ENCODE measurements at places on chromosomes 12 and 14. TPM values are rescaled to one million over a fixed set of nuclear protein-coding genes. Genes with fewer than 3 reads are reported as not detected.

GRCh38 chr12:25377469-25378177 lies 126.9 kb upstream of the KRAS start:
- H3K4me3 ChIP-seq, result no peak overlapping the region
- no peaks in the 10 kb centered on the region for H3K27me3 ChIP-seq
- H3K4me1 ChIP-seq, result no peaks in the 10 kb centered on the region
- no peak for DNase-seq

DNA sequence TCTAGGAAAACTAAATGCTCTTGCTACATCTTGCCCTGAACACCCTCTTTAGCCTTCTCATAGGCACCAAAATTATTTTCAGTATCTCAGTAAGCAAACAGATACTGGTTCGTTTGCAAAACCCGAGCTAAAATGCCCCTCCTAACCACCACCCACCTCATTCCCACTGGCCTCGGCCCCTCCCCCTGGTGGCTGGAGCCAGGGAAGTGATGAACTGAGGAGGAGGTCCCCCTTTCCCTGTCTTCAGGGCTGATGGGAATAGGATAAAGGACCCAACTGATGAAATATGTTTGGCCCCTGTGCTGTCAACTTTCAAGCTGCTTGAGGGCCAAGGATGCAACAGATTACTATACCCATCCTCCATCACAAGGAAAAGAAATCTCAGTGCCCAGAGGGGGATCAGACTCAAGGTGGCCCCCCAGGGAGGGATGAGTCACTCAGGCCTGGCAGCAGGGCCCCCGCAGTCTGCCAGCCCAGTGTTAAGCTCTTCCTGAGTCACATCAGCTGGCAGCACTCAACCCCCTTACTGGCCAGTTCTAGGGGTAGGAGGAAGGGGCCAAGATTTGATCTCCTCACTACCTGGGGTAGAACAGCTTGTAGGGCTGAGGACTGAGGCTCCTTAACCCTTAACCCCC lies 1.7 kb downstream of the ANKRD52 start:
- peaks cover 4% of the 10 kb centered on the region for H3K4me1 ChIP-seq
- no peak overlapping the region for H3K4me3 ChIP-seq
- H3K36me3 ChIP-seq, result peaks cover 2% of the 10 kb centered on the region

- no peak overlapping the region for H3K27ac ChIP-seq
- H3K4me3 ChIP-seq, result no peak overlapping the region
- peaks cover 3% of the 10 kb centered on the region for H3K4me1 ChIP-seq
These were observed 5.3 kb upstream of the HECTD1 start for GRCh38 chr14:31212893-31213292.

DNA sequence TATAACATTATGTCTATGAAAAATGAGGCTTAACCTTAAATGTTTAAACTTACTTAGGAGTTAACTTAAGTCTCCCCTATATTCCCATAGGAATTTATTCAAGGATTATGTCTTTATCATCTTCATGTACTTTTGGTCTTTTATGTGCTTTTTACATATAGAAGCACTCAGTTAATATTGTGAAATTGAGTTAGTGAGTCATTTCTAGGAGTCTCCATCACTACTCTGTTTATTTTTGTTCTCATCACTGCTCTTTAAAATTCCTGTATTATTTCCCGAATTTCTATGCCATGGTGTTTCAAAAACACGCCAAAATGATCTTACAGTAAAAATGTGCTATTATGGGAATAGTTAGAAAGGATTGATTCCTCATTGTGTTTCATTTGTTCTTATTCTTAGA lies 31.6 kb downstream of the TBC1D15 start:
- no peaks in the 10 kb centered on the region for H3K36me3 ChIP-seq
- no peak overlapping the region for H3K27ac ChIP-seq
- DNase-seq, result no peak
- no peak overlapping the region for H3K4me3 ChIP-seq

DNA sequence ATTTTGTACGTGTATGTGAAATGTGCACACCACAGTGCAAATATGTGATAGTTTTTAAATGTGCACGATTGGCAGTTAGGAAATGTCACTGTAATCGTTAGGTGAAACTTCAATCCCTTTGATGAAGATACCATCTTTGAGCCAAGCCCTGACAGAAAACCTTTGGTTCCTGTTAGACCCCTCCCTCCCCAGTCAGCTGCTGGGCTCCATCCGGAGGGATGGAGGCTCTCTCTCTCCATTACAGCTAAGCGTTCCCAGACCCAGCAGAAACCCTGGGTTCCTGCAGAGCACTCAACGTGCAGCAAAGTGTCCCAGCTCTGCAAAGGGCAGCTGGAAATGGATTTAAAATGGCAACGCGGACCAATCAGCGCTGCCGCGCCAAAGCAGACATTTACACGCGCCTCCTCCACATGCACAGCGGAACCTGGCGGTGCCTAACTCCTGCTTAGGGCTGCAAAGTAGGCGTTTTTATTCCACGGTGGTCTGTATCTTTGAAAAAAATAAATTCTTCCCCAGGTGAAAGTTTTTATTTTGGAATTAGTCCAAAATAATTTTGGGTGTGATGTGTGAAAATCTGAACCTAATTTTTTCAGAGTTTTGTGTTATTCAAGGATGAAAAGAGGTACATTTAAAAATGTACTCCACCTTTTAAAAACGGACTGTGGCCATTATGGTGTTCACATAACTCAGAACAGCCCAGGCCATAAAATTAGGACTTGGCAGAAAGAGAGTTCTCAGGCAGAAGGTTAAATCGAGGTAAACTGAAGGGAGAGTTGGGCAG lies 1.4 kb upstream of the HMGA2 start:
- H3K27me3 ChIP-seq, result no peaks in the 10 kb centered on the region
- peaks cover 3% of the 10 kb centered on the region for H3K4me1 ChIP-seq
- no peaks in the 10 kb centered on the region for H3K36me3 ChIP-seq
- no peak overlapping the region for H3K4me3 ChIP-seq
- no peak overlapping the region for H3K27ac ChIP-seq

GRCh38 chr12:64383675-64384074 lies 6.9 kb downstream of the C12orf56 start:
- H3K36me3 ChIP-seq, result no peaks in the 10 kb centered on the region
- no peaks in the 10 kb centered on the region for H3K4me1 ChIP-seq
- H3K27ac ChIP-seq, result no peak overlapping the region
- no peaks in the 10 kb centered on the region for H3K27me3 ChIP-seq
- no peak for DNase-seq

DNA sequence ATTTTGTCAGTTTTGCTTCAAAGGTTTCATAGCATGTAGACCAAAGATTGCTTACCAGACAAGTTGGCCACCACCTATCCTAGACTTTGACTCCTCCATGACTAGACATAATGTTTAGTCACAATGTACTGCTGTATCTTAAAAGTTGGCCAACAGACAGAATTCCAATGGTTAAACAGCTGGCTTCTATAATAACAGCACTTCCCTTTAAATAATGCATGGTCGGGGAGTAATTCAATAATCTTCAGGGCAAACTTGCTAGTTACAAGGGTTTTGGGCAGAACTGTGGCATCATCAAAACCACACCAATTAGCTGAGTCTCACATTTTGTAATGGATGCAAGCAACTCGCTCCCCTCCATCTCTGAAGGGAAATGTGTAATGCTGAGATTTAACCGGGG lies 56.9 kb downstream of the IGF1 start:
- no peaks in the 10 kb centered on the region for H3K27me3 ChIP-seq
- no peak overlapping the region for H3K27ac ChIP-seq
- H3K4me3 ChIP-seq, result no peak overlapping the region
- H3K4me1 ChIP-seq, result peaks cover 8% of the 10 kb centered on the region

REC8 gene
- 7.4 TPM for total RNA-seq

RNASE7 gene
- total RNA-seq, result not detected

AQP2 gene
- 0.11 TPM for total RNA-seq

MFAP5 gene
- 0.35 TPM for total RNA-seq

FLRT2 gene
- 50.3 TPM for total RNA-seq

Data from ovary (tissue), 10 donors.